ENCODE measurements at places on chromosomes 1 and 21.

DNA sequence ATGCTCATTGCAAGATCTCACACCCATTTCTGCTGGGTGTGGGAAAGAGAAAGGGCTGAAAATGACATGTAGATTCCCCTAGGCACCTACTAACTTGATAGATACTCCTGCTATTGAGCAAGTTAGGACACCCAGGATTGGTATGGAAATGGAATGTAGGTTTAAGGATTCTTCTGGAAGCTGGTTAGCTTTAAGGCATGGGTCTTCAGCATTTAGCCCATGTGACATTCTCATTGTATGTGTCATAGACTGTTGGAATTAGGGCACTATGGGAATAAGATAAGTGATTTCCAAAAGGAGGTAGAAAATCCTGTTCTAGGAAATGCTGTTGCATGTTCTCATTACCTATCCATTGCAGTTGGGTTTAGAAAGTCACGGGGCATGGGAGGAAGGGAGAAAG lies 76.2 kb downstream of the DISC1 start:
- no peak for DNase-seq

GRCh38 chr1:205936846-205937586 lies 6.2 kb downstream of the SLC26A9 start:
- DNase-seq: no peak

- no peak for DNase-seq
Measured at GRCh38 chr1:210239349-210240111, 6.9 kb downstream of the SERTAD4 start.

DNA sequence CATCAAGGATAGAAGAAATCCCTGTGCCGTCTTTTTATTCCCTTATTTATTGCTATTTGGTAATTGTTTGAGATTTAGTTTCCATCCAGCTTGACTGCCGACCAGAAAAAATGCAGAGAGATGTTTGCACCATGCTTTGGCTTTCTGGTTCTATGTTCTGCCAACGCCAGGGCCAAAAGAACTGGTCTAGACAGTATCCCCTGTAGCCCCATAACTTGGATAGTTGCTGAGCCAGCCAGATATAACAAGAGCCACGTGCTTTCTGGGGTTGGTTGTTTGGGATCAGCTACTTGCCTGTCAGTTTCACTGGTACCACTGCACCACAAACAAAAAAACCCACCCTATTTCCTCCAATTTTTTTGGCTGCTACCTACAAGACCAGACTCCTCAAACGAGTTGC lies 99.0 kb downstream of the TGFB2 start:
- no peak for DNase-seq

- DNase-seq: no peak
Measured at GRCh38 chr1:5722635-5723164, 269.5 kb downstream of the NPHP4 start.

DNA sequence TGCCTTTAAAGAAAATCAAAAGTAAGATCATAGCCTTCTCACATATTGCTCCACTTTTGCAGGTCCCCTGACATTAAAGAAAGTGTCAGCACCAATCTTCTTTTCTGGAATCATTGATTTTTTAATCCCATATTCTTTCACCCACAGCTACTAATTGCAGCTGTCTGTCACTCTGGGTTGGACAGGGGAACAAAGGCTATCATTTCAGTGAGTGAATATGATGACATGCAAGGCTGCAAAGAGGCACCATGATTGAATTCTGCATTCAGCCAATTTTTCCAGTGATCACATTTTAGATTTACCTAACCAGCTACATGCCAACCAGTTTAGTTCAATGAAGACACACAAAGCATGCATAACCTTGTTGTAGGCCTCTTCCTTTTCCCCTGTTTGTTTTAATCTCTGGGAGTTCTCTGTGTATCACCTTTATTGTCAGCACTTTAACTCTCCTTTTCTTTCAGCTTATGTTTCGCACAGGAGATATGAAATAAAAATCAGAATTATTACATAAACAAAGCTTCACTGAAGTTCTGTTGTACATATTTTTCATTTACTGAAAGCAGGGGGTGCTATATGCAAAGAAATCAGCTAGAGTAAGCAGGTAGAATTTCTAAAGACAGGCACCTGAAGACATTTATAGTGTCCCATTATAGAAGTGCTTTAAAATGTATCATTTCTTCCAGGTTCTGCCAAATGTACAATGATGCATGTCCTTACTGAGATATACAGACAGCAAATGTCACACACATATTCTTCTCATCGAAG lies 584.8 kb downstream of the PLA2G4A start:
- DNase-seq: no peak

DNA sequence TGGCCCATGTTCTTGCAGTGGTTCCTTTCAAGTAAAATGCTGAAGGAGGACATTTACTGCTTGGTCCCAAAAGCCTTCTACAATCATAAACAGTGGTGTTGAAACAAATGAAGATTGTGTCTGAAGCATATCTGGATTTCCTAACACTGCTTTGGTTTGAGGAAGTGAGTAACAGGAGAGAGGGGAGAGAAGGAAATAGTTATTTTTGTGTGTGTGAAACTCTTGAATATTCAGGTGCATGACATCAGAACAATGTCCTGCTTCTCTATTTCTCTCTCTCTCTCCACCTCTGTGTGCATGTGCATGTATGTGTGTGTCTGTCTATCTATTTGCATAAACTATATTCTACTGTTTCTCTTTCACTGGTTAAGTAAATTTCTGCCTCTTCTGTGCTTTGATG lies 61.4 kb upstream of the TNFSF18 start:
- no peak for DNase-seq

DNA sequence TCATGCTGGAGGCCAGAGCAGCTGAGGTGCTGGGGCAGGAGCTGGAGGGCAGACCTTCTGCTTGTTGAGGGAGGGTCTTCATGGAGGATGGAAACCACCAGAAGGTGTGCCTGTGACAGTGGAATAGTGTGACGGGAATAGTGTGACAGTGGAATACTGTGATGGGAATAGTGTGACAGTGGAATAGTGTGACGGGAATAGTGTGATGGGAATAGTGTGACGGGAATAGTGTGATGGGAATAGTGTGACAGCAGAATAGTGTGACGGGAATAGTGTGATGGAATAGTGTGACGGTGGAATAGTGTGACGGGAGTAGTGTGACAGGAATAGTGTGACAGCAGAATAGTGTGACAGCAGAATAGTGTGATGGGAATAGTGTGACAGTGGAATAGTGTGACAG lies 325.1 kb downstream of the HHAT start:
- no peak for DNase-seq

- no peak for DNase-seq
Measured at GRCh38 chr1:32128964-32129363, 21.1 kb downstream of the KPNA6 start.

DNA sequence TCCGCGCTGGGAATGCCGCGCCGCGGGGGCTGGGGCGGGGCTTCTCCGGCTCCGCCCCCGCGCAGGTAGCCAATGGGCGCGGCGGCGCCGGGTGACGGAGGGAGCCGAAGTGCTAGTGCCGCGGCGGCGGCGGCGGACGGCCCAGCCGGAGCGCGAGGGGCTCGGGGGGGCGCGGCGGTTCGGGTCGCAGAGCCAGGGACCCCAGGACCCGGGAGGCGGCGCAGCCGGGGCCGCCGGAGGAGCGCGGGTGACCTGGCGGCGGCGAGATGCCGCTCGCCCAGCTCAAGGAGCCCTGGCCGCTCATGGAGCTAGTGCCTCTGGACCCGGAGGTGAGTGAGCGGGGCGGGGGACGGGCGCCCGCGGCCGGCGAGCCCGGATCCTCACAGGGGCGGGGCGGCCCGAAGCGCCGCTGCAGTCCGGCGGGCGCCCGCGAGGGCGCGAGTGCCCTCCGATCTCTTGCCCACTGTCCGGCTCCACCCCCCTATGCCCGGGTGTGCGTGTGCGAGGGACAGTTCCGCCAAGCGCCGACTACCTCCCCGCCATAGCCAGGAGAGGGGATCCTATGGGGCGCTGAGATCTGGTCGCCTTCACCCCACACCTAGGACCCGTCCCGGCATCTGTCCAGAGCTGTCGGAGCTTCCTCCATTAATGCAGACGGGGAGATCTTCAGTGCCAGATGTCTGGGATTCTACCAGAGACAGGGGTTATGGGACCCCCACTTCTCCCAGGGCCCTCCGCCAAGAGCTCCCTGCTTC lies at the start of gene RPS6KA1:
Gene RPS6KA1, plus strand, starts transcription at position 107 of the 755 bp plus-strand sequence. Its CDS starts 160 bp downstream, at position 267.
- no peak for DNase-seq

- no peak for DNase-seq
Measured at GRCh38 chr1:174818951-174819350, 180.8 kb upstream of the CACYBP start.

GRCh38 chr1:153481124-153481523 lies 20.7 kb upstream of the S100A7 start:
- DNase-seq: no peak

GRCh38 chr1:35717911-35718476 lies 690 bp downstream of the C1orf216 start:
- DNase-seq: no peak

Measured in activated CD4-positive, alpha-beta T cell treated with anti-CD3 and anti-CD28 coated beads, Interleukin-2, amount 50 U/mL, for 24 hours (primary cell).